ENCODE measurements at places on chromosomes 5 and 9.

DNA sequence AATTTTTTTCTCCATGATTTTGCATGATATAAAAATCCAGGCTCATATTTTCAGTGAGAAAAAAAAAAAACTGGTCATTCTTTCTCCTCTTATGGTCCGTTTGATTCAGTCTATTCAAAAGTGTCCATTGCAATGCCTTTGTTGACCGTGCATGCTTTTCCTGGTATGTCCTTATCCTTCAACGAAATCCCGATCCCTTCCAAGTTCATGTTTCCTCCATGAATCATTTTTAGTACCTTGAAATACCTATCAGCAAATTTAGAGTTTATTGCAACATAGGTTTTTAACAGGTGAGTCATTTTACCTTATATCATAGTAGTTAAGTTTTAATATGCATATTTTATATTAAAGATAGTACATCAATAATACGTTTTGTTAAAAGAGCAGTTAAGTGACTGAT lies 773.8 kb upstream of the CHD1 start:
- DNase-seq = no peak

- no peak for DNase-seq
These were observed 91.7 kb downstream of the CD180 start for GRCh38 chr5:67104859-67105258.

DNA sequence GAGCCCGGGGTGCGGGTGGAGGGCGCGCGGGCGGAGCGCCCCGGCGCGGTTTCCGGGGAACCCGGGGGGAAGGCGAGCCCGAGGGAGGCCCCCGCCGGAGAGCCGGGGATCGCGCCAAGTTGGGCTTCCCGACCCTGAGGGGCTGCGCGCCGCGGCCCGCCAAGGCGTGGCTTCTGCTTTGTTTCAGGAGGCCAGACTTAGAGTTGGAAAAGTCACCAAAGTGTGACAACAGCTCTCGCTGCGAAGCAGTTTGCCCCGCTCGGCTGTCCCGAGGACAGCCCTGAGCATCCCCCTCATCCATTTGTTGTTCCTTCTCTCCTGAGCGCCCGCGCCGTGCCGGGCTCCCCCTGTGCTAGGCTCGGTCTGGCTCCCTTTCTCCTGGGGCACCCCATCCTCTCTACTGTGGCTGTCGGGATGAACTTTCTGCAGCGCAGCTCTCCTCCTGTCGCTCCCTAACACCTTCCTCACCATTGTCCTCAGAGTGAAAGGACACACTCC lies 410 bp downstream of the GLIPR2 start:
- no peak for DNase-seq

DNA sequence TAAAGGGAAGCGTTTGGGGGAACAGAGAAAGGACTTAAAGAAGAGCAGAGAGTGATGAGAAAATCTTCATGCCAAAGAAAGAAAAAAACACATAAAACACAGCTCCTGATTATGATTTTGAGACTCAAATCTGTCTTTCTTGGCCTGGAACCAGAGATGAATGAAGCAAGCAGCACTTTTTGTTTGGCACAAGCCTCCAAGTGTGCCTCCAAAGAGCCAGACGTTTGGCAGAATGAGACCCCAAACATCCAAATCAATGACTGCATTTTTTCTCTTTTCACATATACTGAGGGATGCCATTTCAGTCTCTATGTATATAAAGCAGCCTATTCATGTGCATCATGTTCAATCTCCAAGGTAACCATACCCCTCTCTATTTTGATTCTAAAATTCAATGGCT lies 424.2 kb downstream of the TUSC1 start:
- no peak for DNase-seq

All from HFF-Myc (cell line).